ENCODE measurements at places on chromosomes 7 and 10. TPM values are rescaled to one million over a fixed set of nuclear protein-coding genes. Genes with fewer than 3 reads are reported as not detected.

SPDYE2 gene
- total RNA-seq: not detected

DNA sequence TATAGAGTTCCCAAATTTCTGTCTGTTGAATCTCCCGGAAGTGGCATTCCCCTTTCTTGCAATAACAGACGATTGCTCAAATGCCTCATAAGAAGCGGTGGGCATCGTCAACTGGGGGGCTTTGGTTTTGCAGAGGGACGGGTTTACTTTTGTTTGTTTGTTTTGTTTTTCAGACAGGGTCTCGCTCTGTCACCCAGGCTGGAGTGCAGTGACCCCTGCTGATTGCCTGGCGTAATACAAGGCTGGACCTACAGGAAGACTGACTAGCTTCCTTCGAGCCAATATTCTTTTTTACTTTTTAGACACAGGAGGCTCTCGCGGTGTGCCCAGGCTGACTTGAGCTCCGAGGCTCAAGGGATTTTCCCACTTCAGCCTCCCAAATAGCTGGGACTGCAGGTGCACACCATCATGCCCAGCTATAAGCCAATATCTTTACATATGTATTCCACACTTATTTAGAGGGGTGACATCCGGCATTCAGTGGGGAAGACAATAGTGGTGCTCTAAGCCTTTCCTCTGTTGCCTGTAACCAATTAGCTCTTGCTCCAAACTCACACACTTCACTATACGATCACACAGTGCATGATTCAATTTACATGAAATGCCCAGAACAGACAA, 58.1 kb downstream of the FHIP2A start:
- no peak for DNase-seq

DNA sequence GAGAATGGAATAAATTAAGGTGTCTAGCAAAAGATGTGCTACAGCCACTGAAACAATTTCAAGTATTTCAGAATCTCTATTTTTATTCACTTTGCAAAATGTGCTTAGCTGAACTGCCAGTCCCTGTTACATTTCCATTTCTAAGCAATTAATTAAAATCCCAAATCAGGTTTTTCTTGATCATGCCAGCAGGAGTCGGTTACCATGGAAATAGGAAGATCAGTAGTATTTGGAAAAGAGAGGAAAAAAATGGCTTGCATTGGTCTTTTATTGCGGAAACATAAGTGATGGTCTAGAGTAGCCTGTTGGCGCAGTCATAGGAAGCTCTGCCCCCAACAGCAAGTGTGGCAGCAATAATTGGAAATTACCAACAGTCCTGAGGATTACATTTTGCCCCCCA, 867.1 kb downstream of the GATA3 start:
- DNase-seq: no peak

- no peak for DNase-seq
Measured at GRCh38 chr7:3107889-3108570, 64.4 kb upstream of the CARD11 start.

DNA sequence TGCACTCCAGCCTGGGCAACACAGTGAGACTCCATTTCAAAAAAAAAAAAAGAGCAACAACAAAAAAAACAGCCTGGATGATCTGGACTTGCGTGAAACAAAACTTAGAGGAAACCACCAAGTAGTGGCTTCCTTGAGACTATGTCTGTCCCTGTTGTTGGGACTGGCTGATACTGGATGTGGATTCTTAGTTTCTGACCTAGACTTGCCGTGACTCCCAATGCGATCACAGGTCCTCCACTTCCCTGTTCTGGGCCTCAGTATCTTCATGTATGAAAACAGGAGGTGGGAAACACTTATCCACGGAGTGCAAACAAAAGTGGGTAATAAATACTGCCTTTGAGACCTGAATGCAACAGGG, 125.7 kb downstream of the PRPF18 start:
- DNase-seq: no peak

GRCh38 chr7:143271240-143271639, 8.0 kb downstream of the GSTK1 start:
- no peak for DNase-seq

GRCh38 chr10:127406018-127406550, 143.0 kb upstream of the NPS start:
- no peak for DNase-seq

GRCh38 chr7:112022128-112022527, 184.1 kb downstream of the DOCK4 start:
- no peak for DNase-seq

DNA sequence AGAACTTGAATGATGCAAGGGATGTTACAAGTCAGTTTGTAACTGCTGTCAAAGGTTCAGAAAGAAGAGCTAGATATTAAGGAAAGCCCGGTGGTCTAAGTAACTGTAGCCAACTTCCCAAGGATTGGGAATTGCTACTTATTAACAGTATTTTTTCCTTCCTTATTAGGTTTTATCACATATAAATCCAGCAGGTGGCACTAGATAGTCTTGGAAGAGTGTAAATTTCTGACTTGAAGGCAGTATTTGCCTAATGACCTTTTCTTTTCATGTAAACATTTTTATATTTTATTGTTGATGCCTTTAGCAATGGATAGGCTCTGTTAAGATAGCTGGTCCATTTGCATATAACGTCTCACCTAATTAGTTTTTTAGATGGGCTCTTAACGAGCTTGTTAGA, 51.2 kb downstream of the ANLN start:
- no peak for DNase-seq

GALNT17 gene
- total RNA-seq: 46.7 TPM

GIMAP2 gene
- 16.1 TPM for total RNA-seq

MYO1G gene
- 2.7 TPM for total RNA-seq

GRCh38 chr10:1094112-1095057, 38.2 kb downstream of the WDR37 start:
- no peak for DNase-seq

VWA2 gene
- total RNA-seq: 24.2 TPM

PSD gene
- total RNA-seq: 10.9 TPM

DNA sequence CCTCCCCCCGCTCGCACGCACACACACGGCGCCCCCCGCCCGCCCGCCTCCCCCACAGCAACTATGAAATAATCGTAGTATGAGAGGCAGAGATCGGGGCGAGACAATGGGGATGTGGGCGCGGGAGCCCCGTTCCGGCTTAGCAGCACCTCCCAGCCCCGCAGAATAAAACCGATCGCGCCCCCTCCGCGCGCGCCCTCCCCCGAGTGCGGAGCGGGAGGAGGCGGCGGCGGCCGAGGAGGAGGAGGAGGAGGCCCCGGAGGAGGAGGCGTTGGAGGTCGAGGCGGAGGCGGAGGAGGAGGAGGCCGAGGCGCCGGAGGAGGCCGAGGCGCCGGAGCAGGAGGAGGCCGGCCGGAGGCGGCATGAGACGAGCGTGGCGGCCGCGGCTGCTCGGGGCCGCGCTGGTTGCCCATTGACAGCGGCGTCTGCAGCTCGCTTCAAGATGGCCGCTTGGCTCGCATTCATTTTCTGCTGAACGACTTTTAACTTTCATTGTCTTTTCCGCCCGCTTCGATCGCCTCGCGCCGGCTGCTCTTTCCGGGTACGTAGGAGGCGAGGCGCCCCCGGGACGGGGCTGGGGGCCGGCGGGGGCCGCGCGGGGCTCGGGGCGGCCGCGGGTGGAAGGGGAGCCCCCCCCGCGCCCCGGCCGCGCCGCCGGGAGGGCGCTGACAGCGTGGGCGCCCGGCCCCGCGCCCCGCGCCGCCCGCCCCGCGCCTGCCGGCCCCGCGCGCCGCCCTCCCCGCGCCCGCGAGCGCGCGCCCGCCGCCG, 441 bp downstream of the BMI1 start:
- DNase-seq: no peak

COL26A1 gene
- 10.3 TPM for total RNA-seq

DNA sequence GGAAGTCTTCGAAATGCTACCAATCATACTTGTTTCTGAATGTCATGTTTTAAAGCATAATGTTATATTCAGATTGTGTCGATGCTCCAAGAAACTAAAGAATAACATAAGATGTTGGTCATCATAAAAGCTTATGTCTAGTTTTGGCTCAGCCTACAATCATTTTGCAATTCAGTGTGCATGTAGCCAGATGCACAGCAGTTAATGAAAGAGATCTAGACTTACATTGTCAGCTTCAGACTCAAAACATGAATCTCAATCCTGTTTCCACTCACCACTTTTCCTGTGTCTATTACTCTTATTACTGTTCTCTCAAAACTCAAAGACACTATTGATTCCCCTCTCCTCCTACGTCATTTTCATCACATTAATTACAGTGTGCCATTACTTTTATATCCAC, 21.4 kb downstream of the TMEM196 start:
- DNase-seq: no peak

GRCh38 chr10:10854725-10855124, 162.9 kb upstream of the CELF2 start:
- DNase-seq: no peak

DNA sequence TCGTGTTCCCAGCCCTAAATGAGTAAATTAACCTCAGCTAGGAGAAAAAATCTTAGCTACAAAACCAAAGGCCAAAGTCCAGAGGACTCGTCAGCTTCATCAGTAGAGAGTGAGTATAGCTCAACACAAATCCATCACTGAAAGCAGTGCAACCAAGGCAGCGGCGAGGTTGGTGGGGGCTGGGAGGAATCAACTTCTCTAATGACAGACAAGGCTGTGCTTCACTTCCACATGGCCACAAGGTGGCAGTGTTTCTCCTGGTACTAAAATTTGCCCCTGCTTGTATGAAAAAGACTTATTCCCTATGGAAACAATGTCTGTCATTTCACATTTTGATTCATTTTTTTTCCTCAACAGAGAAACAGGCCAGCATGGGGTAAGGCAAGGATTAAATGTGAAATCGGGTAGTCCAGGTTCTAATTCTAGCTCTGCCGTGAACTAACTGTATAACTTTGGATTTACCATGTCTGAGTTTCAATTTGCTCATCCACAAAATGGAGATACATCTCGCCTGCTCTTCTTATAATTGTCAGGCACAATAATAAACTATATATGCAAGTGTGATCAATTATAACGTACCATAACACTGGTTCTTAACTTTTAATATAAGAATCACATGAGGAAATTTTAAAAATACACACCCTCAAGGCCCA, 39.3 kb downstream of the FAS start:
- peak; percentile 74 for DNase-seq

NEBL gene
- 29.0 TPM for total RNA-seq

- DNase-seq: no peak
Measured at GRCh38 chr10:129921801-129922597, 42.1 kb downstream of the EBF3 start.

- no peak for DNase-seq
Measured at GRCh38 chr10:59891349-59891748, 15.0 kb downstream of the CCDC6 start.

PKD2L1 gene
- 0.34 TPM for total RNA-seq

TUBB8 gene
- not detected for total RNA-seq

DNA sequence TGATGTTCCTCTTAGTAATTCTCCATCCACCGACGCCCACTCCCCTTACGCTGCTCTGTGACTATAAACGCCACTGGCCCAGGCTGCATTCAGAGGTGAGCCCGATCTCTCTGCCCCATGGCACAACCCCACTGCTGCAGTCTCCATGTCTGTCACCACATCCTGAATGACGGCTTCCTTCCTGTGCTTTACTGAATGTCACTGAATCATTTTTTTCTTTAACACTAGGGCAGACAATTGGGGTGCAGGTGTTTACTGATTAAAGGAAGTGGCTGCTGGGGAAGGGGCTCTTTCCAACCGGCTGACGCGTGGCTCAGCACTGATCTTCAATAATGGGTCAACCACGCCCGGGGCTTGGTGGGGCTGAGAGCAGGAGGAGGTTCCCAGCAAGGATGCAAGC, 208.3 kb downstream of the USP6NL start:
- no peak for DNase-seq

PTEN gene
- total RNA-seq: 85.8 TPM

DNA sequence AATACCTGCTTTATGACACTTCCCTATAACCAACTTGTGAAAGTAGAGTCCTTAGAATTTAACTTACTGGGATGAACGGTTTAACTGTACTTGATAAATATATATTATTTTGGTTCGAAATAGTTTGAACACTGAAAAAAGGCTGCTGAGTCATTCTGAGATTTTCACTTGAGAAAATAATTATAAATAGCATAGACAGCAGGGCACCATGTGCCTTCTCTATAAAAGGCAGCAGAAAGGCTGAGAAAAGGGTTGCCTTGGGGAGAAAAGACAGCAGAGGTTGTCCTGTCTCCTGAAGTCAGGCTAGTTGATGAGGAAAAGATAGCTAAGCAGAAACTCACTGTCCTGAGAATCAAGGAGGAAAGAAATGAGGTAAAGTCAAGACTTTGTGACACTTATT, 92.4 kb downstream of the CTTNBP2 start:
- DNase-seq: no peak

JAKMIP3 gene
- total RNA-seq: 3.4 TPM

HMX2 gene
- not detected for total RNA-seq

GRCh38 chr7:68752485-68753178, 845.6 kb upstream of the AUTS2 start:
- no peak for DNase-seq

DNA sequence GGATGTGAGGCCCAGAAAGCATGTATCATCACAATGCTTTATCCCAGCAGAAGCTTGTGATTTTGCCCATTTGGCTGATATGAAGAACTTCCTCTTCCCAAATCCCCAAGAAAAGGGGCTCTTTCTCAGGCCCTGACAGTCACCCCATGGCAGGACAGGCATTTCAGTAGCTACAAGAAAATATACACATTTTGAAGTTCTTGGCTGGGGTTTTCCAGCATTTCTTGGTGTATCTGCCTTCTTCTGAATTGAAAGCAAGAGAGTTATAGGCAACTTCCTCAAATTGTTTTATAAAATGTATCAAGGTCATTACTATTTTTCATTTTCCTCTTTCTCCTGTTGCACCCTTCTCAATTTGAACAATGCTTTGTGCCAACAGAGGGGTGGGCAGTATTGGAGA, 63.3 kb upstream of the PDLIM1 start:
- no peak for DNase-seq

DNA sequence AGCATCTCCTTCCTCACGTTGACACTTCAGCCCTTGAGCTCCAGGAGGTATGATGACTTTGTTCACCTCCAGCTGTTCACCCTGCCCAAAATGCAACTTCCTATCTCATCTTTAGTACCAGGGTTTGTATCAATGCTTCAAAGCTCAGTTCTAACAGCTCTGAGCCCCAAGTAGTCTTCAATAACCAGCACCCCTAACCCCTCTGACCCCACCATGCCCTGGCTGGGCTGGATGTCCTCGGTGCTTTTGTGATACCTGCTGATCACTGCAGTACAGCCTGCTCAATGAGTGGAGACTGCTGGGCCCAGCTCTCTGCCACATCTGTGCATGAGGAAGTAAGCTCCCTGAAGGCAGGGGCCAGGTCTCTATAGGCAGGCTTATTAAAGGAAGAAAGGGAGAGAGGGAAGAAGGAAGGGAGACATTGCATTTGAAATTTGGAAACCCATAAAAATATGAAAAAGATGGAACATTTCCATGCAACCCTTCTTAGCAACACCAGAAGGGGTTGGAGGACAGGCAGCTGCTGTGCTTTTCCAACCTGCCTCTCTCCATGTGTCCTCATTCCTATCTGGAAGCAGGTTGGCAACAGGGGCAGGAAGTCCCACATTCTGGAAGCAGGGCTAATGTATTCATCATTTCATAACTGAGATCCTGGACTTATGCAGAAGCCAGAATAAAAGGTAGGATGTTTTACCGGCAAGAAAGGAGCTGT, 756.1 kb downstream of the GRID1 start:
- DNase-seq: no peak

GRCh38 chr10:47309408-47310089, 9.6 kb downstream of the GDF10 start:
- no peak for DNase-seq

C7orf33 gene
- total RNA-seq: not detected

CHAT gene
- 0.40 TPM for total RNA-seq

GRCh38 chr7:105796365-105796764, 80.0 kb downstream of the ATXN7L1 start:
- DNase-seq: no peak

- DNase-seq: no peak
Measured at GRCh38 chr10:31146491-31147209, 115.0 kb upstream of the ZNF438 start.

- no peak for DNase-seq
Measured at GRCh38 chr10:25382029-25382810, 207.4 kb downstream of the GPR158 start.

Data from prostate gland (tissue), 2 donors.